ENCODE measurements at places on chromosomes 11 and 22. TPM values are rescaled to one million over a fixed set of nuclear protein-coding genes. Genes with fewer than 3 reads are reported as not detected.

DNA sequence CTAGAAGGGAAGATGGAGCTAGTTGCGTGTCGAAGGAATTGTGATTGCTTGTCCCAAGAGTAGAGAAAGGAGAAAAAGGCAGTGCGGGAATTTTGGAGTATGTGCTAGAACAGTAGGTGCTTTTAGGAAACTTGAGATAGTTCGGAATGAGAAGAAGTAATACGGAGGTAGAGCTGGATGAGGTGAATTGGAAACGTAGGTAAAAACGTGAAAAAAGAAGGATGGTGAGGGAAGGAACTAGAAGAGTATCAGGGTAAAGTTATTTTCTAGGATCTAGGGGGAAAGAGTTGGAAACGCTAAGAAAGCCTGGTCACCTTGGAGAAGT lies 1.4 kb downstream of the CEP57 start:
- no peak for DNase-seq

GRCh38 chr11:74927496-74927895 lies 21.4 kb downstream of the XRRA1 start:
- no peak for DNase-seq

DNA sequence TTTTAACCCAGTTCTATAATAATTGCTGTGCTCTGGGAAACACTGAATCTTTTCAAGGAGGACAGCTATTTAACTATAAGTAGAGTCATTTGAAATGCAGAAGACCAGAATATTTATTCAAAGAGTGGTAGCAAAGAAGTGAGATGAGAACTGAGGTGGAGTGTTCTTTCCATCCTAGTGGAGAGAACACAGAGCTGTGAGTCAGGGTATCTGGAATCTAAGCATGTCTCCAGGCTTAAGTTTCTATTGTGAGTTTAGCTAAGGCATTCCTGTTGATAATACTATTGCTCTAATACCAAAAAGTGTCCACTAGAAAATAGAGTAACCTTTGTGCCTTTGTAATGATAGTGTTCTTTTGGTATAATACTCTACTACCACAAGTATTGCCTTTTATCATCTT lies 32.4 kb downstream of the JAM3 start:
- DNase-seq = no peak

DNA sequence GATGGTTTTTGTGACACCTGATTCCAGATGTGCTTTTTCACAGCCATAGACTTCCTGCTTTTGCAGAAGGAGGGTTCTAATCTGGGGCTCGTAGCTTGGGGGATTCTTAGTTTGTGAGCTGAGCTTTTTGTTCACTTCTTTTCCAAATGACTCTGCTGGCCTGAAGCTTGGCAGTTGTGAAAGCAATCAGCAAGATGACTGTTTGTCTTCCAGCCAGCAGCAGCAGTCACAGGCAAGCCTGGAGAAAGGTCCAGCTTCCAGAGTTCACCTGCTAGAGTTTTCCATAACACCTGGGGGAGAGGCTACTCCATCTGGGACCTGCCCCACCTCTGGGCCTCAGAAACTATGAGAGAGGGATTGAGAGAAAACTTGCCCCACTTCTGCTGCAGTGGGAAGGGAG lies 4.1 kb downstream of the MARK2 start:
- DNase-seq = no peak

DNA sequence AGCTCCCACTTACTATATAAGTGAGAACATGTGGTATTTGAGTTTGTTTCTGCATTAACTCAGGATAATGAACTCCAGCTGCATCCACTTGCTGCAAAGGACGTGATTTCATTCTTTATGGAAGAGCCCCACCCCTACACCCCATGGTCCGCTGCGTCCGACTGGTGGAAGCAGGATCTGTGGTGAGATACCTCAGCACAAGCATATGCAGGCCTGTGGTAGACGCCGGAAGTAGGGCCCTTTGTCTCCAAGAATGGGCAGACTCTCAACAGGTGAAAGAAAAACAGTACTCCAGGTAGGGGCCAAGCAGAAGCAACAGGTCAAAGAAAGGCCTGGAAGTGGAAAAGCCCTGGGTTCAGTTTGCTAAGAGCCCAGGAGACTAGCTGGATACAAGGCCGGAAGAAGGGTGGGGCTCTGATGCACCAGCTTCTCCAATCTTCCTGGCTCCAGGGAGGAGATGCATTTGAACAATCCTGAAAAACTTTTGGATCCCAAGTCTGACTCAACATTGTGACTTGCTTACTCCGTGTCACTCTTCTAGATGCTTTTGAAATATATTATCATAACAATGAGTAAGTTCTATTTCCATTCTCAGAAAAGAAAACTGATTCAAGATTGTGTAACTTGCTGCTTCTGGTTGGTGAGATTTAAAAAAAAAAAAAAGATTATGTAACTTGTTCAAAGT lies 30.4 kb downstream of the NEAT1 start:
- peak; percentile 72 for DNase-seq

MS4A18 gene
- not detected for total RNA-seq
